ENCODE measurements at places on chromosomes 16 and 17.

DNA sequence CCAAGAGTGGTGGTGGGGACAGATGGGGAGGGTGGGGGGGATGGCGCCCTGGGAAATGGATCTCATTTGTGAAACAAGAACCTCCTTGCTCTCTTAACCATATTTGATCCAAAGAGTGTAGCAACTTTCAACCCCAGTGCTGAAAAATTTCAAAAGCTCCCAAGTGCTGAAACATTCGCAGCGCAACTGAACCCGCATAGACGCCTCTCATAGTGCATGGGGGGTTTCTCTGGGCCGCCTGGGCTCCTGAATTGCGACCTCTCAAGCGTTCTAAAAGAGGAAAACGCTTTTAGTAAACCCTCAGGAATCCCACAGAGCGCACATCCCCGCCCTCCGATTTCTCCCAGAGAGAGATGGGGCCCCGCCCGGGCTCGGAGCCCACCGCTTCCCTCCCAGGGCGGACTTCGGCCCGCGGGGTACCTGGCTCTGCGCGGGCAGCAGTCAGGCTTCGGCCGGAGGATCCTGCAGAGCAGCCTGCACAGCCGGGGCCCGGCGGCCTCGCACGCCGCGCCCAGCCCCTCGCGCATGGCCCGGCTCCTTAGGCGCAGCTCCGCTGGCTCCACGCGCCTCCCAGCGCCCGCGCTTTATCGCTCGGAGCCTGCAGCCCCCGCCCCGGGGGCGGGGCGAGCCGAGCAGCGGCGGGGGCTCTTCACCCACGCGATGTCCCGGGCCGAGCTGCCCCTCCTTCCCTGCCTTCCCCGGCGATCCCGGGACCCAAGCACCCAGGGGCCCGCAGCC lies 7.0 kb downstream of the NOS2 start:
- no peak for DNase-seq

GRCh38 chr17:37827905-37828650 lies 83.2 kb upstream of the HNF1B start:
- no peak for DNase-seq

DNA sequence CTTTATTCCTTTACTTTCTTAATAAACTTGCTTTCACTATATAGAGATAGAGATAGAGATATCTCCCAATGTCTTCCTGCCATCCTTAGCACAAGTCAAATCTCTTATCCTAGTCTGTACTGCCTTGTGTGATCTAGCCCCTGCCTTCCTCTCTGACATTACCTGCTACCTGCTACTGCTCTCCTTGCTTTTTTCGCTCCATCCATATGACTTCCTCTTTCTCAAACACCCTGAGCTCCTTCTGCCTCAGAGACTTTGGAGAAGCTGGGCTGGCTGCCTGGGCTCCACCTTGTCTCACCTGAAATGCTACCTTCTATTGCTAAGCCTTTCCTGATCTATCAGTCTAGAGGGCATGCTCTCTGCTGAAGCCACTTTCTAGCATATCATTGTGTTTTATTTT lies 24.7 kb upstream of the WSB1 start:
- DNase-seq, result no peak

GRCh38 chr16:53968896-53969295 lies 264.9 kb downstream of the FTO start:
- DNase-seq, result no peak

DNA sequence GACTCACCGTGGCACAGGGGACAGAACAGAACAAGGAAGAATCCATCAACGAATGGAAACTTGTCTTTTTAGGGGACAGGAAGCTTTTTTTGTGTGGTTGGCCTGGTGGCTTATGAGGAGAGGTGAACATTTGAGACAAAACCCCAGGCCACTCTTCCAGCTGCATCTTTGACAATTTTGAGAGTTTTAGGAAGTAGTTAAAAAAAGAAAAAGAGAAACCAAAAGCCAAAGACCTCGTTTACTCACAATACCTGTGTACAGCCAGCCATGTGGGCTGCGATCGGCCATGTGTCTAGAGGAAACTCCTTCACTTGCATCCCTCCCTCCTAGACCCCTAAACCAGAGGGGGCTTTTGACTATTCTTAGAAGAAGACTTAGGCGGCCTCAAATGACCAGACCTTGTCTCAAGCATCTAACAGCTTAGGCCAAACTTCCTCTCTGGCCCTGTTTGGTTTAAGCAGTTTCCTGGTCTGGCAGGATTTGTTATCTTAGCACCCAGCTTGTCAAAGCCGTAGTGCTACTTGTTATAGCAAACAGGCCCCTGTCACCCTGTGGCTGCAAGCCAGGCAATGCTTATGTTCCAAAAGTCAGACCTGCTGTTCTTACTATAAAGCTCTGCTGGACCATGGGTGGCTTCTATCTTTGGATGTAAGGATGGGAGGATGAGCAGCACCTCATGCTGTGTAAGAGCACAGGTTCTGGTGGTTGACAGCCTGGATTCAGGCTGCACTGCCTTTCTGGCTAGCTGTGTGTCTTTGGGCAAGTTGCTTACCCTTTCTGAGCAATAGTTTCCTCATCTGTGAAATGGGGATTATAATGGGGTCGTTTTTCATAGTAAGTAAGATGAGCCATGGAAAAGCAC lies 17.7 kb downstream of the KSR1 start:
- DNase-seq, result no peak

DNA sequence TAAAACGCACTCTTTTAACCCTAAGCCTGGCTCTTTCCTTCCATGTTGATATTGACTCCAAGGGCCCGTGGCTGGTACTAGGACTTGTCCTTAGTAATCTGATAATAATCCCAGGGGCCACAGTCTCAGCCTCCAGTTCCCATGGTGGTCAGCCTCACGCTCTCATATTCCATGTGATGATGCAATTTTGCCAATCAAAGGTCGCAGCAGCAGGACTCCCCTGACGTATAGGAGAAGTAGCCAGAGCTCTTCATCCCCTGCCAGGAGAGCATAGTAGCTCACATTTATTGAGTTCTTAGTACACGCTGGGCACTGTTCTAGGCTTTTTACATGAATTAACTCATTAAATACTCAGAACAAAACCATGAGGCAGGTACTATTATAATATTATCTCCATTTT lies 42.4 kb downstream of the CD300LF start:
- DNase-seq, result no peak

GRCh38 chr17:55731586-55732250 lies 9.1 kb upstream of the TMEM100 start:
- no peak for DNase-seq

- no peak for DNase-seq
Observed at GRCh38 chr16:83272843-83273242, 534.9 kb upstream of the HSBP1 start.

- no peak for DNase-seq
Observed at GRCh38 chr16:57444711-57445110, 2.5 kb downstream of the CIAPIN1 start.

DNA sequence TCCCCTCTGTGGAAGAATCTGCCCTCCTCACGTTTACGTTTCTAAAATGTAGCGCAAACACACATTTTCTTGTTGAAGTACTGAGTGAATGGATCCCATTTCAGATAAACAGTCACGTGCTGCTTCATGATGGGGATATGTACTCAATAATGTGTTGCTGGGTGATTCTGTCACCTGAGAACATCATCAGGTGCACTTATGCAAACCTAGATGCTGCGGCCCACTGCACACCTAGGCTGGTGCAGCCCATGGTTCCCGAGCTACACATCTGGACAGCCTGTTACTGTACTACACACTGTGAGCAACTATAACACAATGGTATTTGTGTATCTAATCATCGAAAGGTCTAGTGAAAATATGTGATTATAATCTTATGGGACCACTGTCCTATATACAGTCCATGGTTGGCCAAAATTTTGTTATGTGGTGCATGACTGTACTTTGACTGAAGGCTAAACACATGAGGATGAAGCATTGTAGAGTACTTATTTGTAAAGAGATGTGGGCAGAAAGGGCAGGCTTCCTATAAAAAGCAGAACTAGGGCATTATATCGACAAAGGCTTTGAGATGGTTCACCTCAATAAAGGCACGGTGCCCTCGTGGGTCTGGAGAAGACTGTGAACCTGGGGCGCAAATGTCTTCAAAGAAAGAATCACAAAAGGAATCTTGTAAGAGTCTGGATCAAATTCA lies 26.3 kb downstream of the MARF1 start:
- DNase-seq, result no peak

DNA sequence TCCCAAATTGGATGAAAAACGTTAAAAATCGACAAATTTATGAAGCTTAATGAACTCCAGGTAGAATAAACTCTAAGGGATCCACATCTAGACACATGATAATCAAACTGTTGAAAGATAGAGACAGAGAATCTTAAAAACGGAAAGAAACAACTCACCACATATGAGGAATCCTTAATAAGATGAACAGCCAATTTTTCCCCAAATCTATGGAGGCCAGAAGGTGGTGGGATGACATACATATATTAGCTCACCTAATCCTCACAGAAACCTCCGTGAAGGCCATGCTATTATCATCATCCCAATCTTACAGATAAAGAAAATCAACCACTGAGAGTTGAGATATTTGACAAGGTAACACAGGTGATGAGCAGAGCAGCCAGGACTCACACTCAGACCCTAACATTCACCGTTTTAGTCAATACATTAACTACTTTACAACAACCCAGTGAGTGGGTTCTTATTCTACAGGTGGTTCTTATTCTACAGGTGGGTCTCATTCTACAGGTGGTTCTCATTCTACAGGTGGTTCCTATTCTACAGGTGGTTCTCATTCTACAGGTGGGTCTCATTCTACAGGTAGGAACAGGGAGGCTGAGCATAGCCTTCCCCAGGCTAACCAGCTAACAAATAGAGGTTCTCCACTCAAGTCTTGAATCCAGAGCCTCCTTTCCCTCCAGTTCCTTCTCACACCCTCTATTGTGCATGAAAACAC lies 4.8 kb downstream of the CACNG1 start:
- no peak for DNase-seq

GRCh38 chr16:84193480-84193879 lies 2.5 kb downstream of the ADAD2 start:
- DNase-seq, result no peak

- no peak for DNase-seq
Observed at GRCh38 chr16:27769561-27770255, 219.8 kb downstream of the KATNIP start.

DNA sequence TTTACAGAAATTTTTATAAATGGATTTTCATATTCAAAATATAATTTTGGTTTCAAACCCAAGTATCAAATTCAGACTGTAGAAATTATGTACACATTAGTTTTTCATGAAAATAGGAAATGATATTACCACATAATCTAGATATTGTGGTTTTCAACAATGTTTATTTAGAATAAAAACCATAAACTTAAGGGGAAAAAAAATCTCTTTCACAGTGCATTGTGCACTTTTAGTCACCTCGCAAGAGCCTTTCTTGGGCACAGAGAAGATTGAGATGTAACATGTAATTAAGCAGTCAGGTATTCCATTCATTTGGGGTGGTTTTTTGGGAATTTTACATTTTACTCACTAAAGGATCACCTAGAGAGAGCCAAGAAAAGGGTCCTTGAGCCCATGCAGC lies 104.0 kb downstream of the TANC2 start:
- DNase-seq, result no peak

DNA sequence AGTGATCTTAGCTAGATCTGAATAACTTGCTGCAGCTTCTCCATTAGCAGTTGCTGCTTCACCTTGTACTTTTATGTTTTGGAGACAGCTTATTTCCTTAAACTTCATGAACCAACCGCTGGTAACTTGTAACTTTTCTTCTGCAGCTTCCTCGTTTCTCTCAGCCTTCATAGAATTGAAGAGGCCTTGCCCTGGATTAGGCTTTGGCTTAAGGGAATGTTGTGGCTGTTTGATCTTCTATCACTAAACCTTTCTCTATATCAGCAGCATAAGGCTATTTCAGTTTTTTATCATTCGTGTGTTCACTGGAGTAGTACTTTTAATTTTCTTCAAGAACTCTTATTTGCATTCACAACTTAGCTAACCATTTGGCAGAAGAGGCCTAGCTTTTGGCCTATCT lies 21.5 kb upstream of the TMEM92 start:
- no peak for DNase-seq

DNA sequence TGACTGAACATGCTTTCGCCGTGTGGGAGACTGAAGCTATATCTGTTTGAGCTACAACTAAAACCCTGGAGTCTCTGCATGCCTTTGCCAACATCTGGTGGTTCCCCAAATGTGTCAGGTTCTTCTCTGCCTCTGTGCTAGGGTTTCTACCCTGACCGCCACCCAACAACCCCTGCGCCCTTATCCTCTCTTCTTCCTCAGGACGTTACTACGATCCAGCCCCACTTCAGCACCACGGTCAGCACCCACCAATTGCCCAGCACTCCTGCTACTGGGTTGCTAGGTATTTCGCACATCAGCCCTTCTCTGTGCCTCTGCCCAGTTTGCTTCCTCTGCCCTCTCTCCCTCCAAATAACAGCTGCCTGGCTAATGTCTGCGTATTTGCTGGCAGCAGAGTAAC lies 106.3 kb upstream of the HSBP1 start:
- no peak for DNase-seq

- no peak for DNase-seq
Observed at GRCh38 chr16:66900721-66901441, 17.8 kb downstream of the CDH16 start.

DNA sequence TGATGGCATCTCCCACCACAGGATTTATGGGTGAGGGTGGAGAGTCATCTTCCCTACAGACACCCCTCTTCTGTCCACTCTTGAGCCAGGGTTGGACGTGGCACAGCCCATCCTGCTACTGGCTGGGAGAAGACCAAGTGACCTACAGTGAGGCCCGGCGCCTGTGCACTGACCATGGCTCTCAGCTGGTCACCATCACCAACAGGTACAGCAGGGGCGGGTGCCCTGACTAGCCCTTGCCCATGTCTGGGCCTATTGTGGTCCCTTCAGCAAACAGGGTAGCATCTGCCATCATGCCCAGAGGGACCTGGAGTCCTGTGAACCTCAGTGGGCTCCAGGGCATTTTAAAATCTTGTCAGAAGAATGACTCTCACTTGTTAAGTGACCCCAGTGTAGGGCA lies 48.2 kb downstream of the MRC2 start:
- no peak for DNase-seq

DNA sequence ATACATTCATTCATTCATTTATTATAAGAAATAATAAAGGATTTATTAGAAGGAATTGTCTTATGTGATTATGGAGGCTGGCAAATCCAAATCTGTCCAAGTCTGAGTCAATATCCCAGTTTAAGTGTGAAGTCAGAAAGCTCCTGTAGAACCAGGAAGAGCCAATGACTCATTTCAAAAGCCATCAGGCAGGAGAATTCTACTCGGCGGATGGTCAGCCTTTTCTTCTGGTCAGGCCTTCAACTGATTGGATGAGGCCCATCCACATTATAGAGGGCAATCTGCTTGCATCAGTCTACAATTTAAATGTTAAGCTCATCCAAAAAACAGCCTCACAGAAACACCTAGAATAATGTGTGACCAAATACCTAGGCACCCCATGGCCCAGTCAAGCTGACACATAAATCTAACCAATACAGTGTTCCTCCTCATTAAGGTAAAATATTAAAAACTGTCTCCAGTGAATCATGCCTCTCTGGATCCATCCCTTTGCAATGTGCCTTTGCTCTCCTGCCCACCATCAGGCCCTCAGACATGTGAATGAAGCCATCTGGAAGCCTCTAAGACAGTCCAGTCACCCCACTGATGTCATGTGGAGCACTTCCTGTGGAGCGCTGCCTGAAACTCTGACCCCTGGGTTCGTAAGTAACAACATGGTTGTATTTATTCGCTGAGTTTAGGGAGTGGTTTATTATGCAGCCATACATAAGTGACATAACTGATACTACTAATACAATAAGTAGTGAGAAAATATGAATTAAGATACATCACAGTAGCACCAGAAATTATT lies 69.2 kb upstream of the WSB1 start:
- DNase-seq, result no peak

Measured in effector CD8-positive, alpha-beta T cell (primary cell).